ENCODE measurements at places on chromosomes 13 and 19.

DNA sequence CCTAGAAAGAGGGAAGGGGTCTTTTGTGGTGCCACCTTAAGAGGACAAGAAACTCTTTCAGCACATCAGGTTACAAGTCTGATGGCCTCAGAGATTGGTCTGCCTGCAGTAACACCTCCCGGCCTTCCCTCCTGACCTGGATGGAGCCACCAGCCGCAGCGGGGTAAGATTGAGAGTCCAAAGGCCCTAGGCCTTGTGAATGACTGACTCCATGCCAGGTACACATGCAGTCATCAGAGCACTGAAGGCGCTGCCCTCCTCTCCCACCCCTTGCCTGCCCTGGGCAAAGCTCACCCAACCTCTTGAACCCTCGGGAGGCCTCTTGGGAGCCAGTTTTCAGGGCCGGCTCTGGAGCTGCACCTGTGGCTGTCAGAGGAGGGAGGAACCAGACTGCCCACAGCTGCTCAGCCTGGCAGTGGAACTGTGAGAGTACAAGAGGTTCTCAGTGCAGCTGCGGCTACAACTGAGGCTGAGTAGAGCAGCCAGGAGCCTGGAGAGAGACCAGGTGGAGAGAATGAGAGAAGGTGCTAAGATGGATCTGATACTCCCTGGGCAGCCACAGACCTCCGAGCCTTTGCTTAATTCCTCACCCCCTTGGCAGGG lies 23.8 kb upstream of the C13orf42 start:
- no peak for DNase-seq

DNA sequence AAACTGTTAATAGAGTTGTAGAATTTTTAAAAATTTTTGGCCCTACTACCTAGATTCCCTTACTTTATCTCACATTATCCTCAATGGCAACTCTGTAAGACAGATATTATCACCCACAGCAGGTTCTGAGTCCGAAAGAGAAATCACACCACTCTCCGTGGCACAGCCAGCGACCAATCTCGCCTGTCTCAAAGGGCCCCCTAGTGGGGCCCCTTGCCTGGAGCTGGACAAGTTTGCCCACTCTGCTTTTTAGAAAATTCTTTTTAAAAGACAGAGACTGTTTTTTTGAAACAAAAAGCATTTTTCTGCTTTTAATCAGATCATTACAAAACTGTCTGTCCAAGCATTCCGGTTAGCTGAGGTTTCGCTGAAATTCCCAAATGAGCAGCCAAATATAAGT lies 21.7 kb downstream of the PHF11 start:
- no peak for DNase-seq

GRCh38 chr13:100542826-100543156 lies 45.8 kb downstream of the GGACT start:
- no peak for DNase-seq

DNA sequence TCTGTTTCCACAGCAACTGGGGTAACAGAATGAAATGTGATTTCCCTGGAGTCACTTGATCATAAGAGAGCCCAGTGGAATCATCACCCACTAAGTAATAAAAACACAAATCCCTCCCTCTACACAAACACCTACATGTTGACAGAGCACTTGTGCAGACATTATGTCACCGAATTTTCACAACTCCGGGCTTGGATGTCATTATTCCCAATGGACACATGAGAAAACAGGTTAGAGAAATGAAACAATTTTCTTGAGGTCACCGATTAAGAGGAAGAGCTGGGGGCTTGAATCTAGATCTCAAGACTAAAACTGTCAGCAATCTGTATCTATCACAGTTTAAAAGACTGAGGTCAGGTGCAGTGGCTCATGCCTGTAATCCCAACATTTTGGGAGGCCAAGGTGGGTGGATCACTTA lies 3.1 kb downstream of the XRCC1 start:
- DNase-seq: no peak

DNA sequence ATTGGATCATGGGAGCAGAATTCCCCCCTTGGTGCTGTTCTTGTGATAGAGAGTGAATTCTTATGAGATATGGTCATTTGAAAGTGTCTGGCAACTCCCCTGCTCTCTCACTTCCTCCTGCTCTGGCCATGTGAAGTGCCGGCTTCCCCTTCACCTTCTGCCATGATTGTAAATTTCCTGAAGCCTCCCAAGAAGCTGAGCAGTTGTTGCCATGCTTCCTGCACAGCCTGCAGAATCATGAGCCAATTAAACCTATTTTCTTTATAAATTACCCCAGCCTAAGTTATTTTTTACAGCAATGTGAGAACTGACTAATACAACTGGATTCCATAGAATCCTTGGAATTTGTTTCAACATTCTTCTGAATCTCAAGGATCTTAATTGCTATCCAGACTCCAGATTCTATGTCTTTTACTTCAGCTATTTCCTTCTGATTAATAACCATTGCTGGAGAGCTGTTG lies 328.1 kb downstream of the SLITRK5 start:
- no peak for DNase-seq

DNA sequence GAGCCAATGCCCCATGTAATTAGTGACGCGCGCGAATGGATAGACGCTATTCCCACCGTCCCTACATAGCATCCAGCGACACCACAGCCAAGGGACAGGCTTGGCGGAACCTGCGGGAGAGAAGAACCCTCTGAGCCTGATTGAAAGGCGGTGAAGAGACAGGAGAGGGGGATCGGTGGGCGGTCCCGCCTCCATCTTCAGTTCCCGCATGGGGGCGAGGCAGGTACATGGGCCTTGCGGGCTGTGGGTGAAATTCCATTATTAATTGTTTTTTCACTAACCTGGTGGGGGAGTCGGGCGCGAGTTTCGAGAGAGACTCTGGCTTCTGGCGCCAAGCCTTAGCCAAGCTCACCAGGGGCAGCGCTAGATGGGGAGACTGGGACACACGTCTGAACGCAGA lies 8.4 kb upstream of the TEX101 start:
- DNase-seq: no peak

DNA sequence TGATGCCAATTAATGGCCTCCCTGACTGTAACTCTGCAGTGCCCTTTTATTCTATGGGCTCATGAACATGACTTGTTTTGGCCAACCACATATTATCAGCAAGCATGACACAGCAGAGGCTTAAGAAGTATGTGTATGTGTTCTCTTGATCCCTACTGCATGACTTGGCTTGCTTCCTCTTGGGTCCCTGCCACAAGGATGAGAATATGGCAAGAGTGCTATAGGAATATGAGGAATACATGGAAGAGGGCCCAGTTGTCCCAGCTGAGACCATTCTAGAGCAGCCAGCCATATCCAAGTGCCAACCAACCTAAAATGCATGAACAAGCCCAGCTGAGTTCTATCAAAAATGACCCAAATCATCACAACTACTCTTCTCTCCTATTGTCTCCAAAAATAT lies 576.7 kb upstream of the PCDH9 start:
- peak; percentile 43 for DNase-seq

DNA sequence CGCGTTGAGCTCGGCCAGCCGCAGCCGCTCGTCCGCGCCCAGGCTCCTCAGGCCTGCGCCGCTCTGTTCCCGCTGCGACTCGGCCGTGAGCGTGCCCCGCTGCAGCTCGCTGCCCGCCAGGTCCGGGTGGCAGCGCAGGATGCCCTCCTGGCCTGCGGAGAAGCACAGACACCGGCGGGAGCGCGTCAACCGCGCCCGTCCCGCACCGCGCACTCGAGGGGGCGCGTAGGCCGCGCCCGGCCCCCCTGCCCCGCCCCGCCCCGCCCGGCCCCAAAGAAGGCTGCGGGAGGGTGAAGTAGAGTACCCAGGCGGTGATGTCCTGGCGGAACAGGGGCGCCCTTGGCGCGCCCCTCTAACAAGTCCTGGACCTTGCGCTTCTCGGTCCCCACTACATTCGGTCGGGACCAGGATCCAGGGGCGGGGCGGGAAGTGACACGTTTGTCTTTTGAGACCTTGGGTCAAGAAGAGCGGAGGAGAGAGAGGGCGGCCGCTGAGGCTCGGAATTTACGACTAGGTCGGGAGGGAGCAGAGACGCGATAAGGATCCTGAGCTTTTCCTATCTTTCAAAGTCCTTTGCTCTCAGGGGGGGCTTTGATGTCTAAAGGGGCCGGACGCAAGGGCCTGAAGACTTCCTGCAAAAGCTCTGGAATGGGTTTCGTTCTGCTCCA lies 9.3 kb upstream of the CDX2 start:
- no peak for DNase-seq

- DNase-seq: no peak
These were observed 50.0 kb upstream of the POSTN start for GRCh38 chr13:37648609-37649008.

DNA sequence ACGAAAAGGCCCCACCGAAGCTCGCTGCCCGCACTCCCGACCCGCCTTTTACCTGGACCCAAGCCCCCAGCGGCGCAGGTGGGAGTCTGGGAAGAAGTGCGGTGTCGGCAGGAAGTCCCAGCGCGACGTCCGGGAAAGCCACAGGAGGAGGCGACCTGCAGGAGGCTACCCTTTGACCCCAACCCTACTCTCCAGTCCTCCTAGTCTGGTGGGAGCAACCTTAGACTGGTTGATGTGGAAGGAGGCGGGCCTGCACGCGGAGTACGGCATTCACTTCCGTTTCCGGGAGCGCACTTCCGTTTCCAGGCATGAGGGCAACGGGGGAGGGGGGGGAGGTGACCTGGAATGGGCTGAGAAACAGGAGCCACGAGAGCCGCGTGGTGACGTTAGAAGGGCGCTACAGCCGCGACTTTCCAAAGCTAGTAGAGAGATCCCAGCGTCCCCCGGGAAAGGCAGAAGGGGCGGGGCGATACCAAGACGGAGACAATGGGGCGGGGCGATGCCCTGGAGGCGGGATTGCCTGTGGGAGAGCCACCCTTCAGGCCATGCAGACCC lies 28.5 kb downstream of the ZNF266 start:
- peak; percentile 83 for DNase-seq

DNA sequence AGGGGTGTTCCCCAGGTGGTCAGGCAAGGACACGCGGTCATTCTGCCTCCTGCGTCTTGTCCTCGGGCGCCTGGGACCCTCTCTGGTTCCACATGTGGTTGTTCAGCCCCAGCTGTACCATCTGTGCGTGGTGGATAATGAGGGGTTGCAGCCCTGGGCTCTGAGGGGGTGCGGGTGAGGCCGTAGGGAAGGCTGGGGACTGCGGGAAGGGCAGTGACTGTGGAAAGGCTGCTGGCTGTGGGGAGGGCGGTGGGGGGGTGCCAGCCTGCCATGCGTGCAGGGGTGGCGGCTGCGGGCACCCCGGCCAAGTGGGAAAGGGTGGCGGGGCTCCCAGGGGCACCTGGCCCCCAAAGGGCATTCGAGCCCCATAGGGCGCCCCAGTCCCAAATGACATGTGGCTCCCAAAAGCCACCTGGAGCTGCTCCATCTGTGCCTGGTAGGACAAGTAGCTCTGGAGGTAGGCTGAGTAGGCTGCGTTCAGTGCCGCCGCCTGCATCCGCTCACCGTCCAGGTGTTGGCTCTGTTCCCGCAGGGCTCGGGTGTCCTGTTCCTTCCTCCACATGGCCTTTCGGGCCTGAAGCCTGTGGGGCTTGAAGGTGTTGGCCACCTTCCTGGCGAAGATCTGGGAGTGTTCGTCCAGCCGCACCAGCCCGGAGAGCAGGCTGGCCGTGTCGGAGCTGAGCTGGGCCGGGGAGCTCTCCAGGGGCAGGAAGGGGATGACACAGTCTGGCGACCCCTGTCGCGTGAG lies 15.1 kb downstream of the TICAM1 start:
- no peak for DNase-seq

DNA sequence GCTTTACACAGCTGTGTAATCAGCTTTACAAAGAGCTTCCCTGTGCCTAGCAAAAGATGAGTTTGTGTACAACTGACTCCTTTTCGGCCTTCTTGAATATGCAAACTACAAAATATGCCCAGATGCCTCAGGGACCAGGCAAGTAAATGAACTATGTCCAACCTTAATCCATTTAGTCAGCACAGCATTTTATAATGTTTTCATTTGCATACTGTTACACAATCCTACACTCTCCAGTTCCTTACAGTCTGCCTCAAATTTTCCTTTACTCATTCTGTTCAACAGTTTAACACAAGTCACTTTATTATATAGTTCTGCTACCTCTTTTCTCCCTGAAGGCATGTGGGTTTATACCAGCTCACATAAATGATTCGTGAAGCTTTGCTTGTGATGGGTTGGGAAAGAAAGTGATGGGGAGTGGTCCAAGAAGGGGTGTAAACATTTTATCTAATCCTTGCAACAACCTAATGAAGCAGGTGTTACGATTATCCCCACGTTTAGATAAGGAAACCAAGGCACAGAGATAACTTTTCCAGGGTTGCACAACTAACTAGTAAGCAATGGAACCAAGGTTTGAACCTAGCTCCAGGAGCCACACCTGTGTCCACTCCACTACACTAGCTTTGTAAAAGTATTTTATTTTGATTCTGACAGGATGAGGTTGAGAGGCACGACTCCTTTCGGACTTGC lies 3.3 kb upstream of the USP12 start:
- DNase-seq: no peak

- DNase-seq: peak; percentile 50
These were observed 37.7 kb downstream of the GSX1 start for GRCh38 chr13:27830010-27830409.

DNA sequence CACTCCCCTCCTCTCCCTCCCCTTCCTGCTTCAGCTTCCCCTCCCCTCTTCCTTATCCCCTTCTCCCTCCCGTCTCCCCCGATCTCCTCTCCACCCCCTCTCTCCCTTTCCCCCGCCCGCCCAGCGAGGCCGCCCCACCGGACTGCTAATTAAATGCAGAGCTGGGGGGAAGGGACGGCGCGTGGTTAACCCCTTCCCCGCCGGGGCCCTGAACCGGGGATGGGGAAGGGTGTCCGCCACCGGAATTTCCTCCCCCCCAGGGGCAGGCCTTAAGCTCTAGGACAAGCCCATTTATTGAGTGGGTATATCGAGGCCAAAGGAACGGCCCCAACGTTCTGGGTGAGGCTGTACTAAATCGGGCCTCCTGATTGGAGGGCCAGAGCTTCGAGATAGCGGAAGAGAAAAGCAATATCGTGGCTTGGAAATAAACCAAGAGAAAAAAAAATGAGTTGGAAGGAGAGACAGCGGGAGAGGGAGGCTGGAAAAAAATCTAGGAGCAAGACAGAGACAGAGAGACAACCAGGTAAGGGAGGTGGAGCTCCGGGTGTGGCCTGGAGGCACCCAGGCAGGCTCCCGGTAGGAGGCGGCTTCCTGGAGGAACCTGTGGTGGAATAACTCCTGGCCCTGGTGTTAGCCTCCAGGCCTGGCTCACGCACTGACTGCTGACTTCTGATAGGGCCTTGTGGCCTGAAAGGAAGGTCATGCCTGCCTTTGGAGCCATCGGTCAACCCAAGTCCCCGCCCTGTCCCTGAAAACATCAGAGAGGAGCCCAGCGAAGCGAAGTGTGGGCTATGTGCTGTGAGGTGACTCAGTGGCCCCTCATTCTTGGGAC lies 11.6 kb upstream of the JUND start:
- peak; percentile 90 for DNase-seq

- no peak for DNase-seq
These were observed at the start of gene LRRC8E for GRCh38 chr19:7888145-7888825. Gene LRRC8E, plus strand, starts transcription at chr19:7888510. Its CDS starts 7,094 bp downstream, at chr19:7895604.

- DNase-seq: no peak
These were observed 69.6 kb downstream of the ARHGEF7 start for GRCh38 chr13:111184458-111185401.

DNA sequence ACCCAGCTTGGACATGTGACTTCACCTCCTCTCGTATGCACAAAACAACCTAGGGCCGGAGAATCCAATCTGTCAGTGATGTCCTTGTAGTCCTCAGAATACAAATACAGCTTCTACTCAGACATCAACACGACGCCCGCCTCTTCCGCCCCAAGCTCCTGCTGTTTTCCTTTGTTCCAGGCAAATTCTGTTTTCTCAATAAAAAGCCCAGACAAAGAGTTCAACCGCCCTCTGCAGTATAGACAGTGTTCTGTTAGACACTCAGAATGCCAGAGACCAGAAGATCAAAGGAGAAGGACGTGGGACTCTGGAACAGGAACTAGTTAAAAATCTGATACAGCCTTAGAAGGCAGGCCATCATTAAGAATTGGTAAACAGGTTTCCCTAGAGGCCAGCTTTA lies 42.0 kb upstream of the GGACT start:
- no peak for DNase-seq

- DNase-seq: no peak
These were observed 21.9 kb downstream of the ONECUT3 start for GRCh38 chr19:1774989-1775772.

Measured in right forelimb (tissue), 1 donor.